ENCODE measurements at places on chromosomes 4 and X.

DNA sequence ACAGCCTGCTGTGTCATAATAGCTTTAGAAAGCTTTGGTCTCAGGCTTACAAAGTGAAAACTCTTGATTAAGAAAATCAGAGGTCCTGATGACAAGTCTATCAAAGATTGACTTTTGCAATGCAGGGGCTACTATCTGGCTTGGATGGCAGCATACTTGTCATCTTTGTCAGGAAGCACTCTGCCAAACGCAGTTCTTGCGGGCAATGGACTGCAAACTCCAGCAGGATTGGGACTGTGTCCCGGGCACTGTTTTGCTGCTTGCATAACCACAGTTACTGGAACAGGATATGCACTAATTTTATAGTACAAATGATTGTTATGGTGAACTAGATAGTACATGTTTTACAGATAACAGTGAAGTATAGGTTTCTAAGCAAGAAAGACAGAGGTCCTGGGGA is 185.6 kb downstream of the IQCM start:
- DNase-seq, result no peak

GRCh38 chrX:135307171-135307570 is 2.1 kb upstream of the ETDC start:
- DNase-seq, result no peak

GRCh38 chr4:171636606-171637005 is 176.6 kb upstream of the GALNTL6 start:
- DNase-seq, result no peak

DNA sequence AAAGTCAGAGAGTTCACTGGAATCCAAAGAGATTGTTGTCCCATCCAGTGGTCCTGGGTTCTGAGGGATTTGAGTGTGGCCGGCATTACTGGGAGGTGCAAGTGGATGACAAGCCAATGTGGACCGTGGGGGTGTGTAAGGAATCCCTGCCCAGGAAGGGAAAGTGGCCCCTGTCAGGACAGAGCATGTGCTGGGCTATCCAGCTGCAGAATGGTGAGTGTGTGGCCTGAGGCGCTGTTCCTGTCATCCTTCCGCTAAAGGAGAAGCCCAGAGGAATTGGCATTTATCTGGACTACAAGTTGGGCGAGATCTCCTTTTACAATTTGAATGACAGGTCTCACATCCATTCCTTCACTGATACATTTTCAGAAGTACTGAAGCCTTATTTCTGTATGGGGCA is 20.4 kb upstream of the TRIM60 start:
- no peak for DNase-seq

- no peak for DNase-seq
Observed at GRCh38 chr4:147899512-147899911, 167.6 kb downstream of the ARHGAP10 start.

GRCh38 chr4:1622238-1622637 is 61.9 kb downstream of the FAM53A start:
- no peak for DNase-seq

DNA sequence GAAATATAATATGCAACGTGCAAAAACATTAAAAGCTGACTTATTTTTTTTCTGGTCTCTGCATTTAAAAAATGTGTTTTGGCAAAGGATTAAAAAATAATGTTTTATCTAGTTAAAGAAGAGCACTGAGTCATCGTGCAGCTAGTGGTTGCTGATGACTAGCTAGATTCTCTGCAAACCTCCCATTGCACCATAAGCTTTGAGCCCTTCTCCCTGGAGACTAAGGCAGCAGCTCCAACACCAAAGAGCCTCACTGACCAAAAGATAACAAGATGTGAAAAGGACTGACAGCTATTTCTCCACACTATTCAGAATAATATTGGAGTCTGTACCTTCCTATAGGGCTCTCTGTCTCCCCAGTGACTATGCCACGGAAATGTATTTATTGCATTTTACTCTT is 424.3 kb downstream of the SLITRK2 start:
- no peak for DNase-seq

GRCh38 chr4:187193141-187193540 is 469.5 kb upstream of the FAT1 start:
- no peak for DNase-seq

GRCh38 chr4:77451530-77451929 is 154.1 kb upstream of the CXCL13 start:
- DNase-seq, result no peak

GRCh38 chr4:184472614-184473498 is 1.5 kb downstream of the IRF2 start:
- DNase-seq, result peak; percentile 95

GRCh38 chr4:151573945-151574344 is 165.0 kb downstream of the FHIP1A start:
- DNase-seq, result peak; percentile 3

- DNase-seq, result no peak
Observed at GRCh38 chr4:126242679-126243390, 928.1 kb downstream of the FAT4 start.

- peak; percentile 25 for DNase-seq
Observed at GRCh38 chr4:1448589-1449420, 42.6 kb upstream of the NKX1-1 start.

GRCh38 chrX:335758-336155 is 17.2 kb upstream of the GTPBP6 start:
- DNase-seq, result no peak

GRCh38 chr4:185936650-185937376 is 124.8 kb upstream of the SORBS2 start:
- DNase-seq, result no peak

DNA sequence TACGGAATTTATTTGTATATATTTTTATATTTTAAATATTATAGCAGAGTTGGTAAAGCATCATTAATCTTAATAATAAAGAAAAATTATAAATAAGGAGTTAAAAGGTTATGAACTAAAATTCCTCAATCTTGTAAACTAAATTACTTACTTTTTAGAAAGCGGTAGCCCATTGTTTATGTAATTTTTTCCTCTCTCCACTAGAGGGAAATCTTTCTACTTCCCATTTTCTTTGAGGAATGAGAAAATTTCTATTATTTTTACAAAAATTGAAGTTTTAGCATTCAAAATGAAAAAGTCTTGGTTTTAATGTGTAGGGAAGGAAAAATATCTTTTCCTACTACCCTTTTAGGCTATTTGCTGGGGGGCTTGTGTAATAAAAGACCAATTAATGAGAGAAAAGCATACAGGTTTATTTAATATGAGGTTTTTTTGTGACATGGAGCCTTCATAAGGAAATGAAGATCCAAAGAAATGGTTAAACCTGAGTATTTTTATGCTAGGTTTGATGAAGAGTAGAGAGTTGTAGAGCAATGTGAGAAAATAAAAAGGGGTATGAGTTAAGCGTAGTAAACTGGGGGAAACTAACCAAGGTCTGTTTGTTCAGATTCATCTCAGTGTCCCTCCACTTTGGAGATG is 68.7 kb upstream of the ADAD1 start:
- no peak for DNase-seq

DNA sequence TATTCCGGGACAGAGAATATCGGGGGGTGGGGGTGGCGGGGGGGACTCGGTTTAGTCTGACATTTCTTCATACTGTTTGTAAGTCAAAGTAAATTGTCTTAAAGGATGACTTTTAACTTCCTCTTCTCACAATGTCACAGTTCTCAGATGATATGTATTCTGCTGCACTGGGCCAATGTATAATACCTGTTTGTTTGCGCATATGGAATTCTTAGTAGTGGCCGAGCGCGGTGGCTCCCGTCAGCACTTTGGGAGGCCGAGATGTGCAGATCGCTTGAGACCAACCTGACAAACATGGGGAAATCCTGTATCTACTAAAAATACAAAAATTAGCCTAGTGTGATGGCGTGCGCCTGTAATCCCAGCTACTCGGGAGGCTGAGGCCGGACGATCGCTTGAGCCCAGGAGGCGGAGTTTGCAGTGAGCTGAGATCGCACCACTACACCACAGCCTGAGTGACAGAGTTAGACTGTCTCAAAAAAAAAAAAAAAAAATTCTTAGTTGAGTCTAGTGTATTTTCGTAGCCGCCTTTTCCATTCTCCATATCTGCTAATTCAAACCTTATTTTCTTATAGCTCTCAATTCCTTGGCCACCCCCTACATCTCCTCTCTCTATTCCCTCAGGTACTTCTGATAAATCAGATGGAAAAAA is 851 bp downstream of the POLR2B start:
- no peak for DNase-seq

DNA sequence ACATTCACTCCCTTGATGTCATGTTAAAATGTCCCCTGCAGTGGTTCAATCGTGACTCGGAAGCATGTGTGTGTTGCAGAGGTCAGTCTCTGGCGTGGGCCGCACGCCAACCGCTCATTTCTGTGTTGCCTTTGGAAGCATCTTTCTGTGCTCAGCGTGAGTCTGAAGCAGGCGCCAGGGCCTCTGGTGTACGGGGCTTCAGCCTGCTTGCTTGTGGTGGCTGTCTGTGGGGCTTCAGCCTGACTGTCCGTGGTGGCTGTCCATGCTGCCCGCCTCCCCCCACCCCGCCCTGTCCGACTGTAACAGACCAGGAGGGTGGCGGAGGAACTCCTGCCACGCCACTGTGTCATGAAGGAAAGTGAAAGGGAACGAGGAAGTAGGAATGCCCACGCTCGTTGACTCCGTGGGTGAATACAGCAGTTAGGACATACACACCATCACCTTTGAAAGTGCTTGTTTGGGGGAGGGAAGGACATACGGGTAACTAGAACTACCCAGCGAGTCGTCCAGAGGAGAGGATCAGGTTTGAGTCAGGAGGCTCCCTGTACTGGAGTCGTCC is 14.7 kb upstream of the CLCN4 start:
- DNase-seq, result peak; percentile 60

DNA sequence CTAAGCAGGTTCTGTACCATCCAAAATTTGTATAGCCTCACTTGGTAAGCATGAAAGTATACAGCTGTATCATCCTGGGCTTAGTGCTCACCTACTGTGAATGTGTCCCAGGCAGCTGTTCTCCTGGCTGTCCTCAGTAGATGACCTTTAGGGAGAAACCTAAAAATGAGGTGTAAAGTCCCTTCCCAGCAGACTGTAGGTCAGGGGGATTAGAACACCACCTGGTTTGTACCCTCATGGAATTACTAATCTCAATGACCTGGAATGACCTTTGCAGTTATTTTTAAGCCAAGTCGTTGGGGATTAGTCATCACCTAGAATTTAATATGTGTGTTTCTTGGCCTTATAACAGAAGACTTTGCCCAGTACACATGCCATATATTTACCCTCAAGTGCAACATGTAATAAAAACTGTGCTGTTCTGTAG is 39.1 kb upstream of the MBTPS2 start:
- no peak for DNase-seq

DNA sequence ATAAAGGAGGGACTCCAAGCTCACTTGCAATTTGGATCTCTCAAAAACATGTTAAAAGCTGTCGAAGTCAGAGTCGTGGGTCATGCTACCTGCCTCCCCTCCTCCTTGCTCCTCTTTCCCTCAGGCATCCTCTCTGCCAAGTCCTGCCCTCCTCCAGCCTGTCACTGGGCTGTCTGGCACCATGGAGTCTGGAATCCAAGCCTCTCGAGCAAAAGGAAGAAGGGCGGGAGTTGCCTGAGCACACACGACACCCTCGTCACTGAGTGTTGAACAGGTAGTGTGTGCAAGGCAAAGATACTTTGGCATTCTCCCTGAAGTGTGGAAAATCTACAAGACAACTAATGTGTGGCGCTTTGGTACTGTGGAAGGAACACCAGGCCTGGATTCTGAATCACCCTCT is 62.2 kb downstream of the HAUS3 start:
- no peak for DNase-seq

DNA sequence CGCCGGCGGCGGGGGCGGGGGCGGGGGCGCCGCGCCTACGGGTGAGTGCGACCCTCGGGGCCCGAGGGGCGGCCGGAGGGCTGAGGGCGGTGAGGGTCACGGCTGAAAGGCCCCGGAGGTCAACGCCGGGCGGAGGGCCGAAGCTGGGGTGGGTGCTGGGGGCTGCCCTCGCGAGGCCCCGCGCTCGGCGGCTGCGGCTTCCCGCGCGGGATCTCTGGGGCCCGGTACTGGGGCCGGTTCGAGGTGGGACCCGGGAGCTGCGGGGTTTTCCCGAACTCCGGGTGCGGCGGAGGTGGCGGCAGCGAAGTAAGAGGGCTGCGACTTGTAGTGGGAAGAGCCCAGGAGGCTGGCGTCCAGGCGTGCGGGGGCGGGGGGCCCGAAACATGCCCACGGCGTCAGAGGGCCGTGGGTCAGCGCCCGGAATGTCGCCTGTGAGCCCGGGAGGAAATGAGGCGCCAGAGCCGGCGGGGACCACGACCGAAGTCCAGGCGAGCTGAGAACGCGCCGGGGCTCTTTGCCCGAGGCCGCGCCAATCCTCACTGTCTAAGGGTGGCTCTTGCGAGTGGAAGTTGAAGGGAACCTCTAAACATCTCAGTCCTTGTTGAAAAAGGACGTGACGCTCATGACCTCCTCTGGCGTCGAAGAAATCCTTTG is 407 bp downstream of the IL13RA1 start:
- no peak for DNase-seq

DNA sequence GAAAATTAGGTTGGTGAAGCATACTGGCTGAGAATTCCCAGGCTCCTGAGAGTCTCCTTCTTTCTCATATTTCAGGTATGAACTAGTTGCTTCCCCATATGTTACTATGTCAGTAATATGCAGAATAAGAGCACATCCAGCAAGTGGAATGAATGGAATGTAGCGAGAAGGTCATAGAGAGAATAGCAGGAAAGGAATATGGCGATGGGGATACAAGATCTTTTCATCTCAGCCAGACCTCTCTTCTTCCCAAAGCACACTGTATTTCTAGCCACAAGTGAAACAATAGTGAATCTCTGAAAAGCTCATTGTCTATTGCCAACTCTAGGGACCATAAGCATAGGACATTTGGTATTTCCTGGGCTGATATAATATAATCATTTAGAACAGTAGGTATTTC is 54.6 kb upstream of the MMAA start:
- DNase-seq, result no peak

- DNase-seq, result no peak
Observed at GRCh38 chr4:76439491-76439890, 4.5 kb downstream of the SHROOM3 start.

DNA sequence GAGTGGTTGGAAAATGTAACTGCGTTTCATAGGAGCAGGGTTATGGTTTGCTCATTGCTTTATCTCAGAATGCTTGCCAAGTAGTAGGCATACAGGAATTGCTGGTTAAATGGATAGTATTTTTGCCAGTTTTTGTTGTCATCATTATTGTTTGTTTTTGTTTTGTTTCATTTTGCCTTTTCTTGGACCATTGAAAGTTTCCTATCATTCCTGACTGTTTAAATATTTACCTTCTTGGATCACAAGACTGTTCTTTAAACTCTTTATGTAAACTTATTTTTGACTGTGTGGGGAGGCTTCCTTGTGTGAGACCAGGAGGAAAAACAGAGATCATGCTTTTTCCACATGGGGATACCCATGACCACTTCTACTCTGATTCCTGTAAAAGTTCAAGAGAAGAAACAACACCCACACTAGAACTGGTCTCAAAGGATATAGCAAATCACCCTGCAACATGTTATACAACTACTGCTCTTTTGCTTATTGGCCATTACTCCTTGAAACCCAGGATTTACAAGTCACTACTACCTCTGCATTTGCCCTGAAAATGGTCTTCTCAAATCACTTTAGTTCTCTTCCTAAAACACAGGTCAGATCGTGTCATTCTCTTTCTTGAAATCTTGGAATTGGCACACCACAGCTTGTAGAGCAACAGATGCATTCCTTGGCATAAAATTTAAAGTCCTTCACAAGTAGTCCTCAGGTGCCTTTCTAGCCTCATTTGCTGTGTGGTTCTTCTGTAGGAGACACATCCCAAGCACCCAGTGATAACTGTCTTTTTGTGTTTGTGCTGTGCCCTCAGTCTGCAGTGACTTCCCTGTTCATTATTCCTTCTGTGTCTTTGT is 51.3 kb downstream of the FNIP2 start:
- DNase-seq, result no peak

GRCh38 chrX:112681976-112682375 is 2.2 kb upstream of the LHFPL1 start:
- DNase-seq, result no peak

GRCh38 chr4:99161373-99162099 is 17.4 kb upstream of the ADH4 start:
- DNase-seq, result no peak

Data from osteoblast (primary cell).